PC-3 (cell line): ENCODE measurements at places on chromosomes 11 and 22. TPM values are rescaled to one million over a fixed set of nuclear protein-coding genes. Genes with fewer than 3 reads are reported as not detected.

The SYT7 gene
- total RNA-seq = 21.5 and 23.2 TPM in 2 replicates

GRCh38 chr11:6727971-6728760, 43.6 kb downstream of the OR2AG2 start:
- H3K4me1 ChIP-seq = no peaks in the 10 kb centered on the region
- H3K27ac ChIP-seq = no peak overlapping the region
- DNase-seq = no peak
- H3K36me3 ChIP-seq = no peaks in the 10 kb centered on the region

The GAS2 gene
- not detected in 2 replicates for total RNA-seq

The BARX2 gene
- total RNA-seq = 0.47 and 1.2 TPM in 2 replicates

- DNase-seq = no peak
- no peak overlapping the region for H3K27ac ChIP-seq
- no peaks in the 10 kb centered on the region for H3K27me3 ChIP-seq
These were observed 711 bp upstream of the PACSIN2 start for GRCh38 chr22:43015677-43016042.

- no peak overlapping the region for H3K4me3 ChIP-seq
- DNase-seq = peak; percentile 69
- no peaks in the 10 kb centered on the region for H3K27me3 ChIP-seq
These were observed 55.0 kb upstream of the DEPDC7 start for GRCh38 chr11:32960553-32961164.

DNA sequence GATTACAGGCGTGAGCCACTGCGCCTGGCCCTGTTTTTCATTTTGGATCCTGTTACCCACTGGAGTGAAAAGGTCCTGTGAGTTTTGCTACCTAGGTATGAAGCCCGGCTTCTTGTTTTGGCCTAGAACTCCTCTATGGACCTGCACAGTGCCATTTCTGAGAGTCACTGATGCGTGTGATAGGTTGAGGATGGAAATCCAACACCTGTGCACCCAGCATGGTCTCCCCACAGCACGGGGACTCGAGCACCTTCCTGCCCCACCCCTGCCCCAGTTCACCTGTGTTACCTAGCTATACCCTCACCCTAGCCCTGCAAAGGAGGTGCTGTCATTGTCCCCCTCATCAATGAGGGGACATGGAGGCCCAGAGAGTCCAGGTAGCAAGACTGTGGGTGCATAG, 5.1 kb downstream of the FBLN1 start:
- no peaks in the 10 kb centered on the region; the same call in 1 of the 2 replicates for H3K4me1 ChIP-seq
- H3K4me3 ChIP-seq = no peak overlapping the region
- H3K27ac ChIP-seq = no peak overlapping the region
- H3K36me3 ChIP-seq = no peaks in the 10 kb centered on the region
- H3K27me3 ChIP-seq = no peaks in the 10 kb centered on the region

GRCh38 chr22:19109198-19110063, 12.8 kb downstream of the DGCR2 start:
- H3K4me3 ChIP-seq = no peak overlapping the region
- no peaks in the 10 kb centered on the region for H3K27me3 ChIP-seq
- peaks cover 8% of the 10 kb centered on the region; the same call in 1 of the 2 replicates for H3K4me1 ChIP-seq

The HBD gene
- not detected in 2 replicates for total RNA-seq

DNA sequence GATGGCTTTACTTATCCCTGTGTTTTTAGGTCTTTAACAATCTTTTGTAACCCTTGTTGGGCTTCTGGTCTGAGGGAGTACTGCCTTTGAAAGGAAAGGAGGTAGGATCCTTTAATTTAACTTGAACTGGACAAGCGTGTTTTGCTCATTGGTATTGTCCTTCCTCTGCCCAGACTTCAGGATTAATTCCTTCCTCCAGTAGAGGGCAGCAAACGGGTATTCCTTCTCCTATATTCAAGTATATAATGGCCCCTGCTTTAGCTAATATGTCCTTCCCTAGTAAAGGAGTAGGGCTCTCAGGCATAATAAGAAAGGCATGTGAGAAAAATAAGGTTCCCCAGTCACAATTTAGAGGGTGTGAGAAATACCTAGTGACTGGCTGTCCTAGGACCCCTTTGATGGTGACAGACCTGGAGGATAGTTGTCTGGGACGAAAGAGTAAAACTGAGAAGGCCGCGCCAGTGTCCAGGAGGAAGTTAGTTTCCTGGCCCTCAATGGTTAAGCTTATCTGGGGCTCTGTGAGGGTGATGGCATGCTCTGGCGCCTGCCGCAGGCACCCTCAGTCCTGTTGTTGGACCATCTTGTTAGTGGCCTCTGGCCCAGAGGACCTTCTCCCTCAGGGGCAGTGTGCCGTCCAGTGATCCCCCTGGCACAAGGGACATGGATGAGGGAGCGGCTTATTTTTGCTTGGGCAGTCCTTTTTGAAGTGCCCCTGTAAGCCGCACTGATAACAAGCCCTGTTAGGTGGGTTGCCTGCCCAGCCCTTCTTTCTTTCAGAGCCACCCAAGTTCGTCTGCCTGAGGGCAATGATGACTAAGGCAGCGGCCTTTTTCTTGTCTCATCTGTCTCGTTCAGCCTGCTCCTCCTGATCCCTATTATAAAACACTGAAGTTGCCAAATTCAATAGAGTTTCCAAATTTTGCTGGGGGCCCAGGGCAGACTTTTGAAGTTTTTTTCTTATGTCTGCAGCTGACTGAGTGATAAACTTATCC, 51.8 kb downstream of the C11orf71 start:
- no peaks in the 10 kb centered on the region for H3K27me3 ChIP-seq
- no peaks in the 10 kb centered on the region; the same call in 1 of the 2 replicates for H3K36me3 ChIP-seq
- DNase-seq = peak; percentile 92
- no peak overlapping the region for H3K27ac ChIP-seq

The UFD1 gene
- total RNA-seq = 92.6 and 95.7 TPM in 2 replicates

- peaks cover 12% of the 10 kb centered on the region; the same call in 1 of the 2 replicates for H3K27me3 ChIP-seq
- no peaks in the 10 kb centered on the region for H3K4me1 ChIP-seq
- no peaks in the 10 kb centered on the region for H3K36me3 ChIP-seq
- no peak overlapping the region for H3K4me3 ChIP-seq
These were observed 491.9 kb downstream of the OPCML start for GRCh38 chr11:133040289-133040900.

GRCh38 chr11:11291041-11292015, 61.7 kb downstream of the CSNK2A3 start:
- no peaks in the 10 kb centered on the region for H3K36me3 ChIP-seq
- no peak for DNase-seq
- H3K27me3 ChIP-seq = no peaks in the 10 kb centered on the region

- H3K36me3 ChIP-seq = no peaks in the 10 kb centered on the region
- peaks cover 55% of the 10 kb centered on the region for H3K4me1 ChIP-seq
- DNase-seq = no peak
- no peak overlapping the region for H3K27ac ChIP-seq
- no peaks in the 10 kb centered on the region for H3K27me3 ChIP-seq
- no peak overlapping the region for H3K4me3 ChIP-seq
These were observed 9.8 kb downstream of the PACSIN2 start for GRCh38 chr22:43005106-43005505.

The ASCL2 gene
- total RNA-seq = 0.58 and 1.1 TPM in 2 replicates

The OR52A1 gene
- total RNA-seq = not detected in 2 replicates

The CDC45 gene
- total RNA-seq = 70.9 and 77.1 TPM in 2 replicates

The CELSR1 gene
- 14.2 and 19.3 TPM in 2 replicates for total RNA-seq

The LDHAL6A gene
- not detected in 2 replicates for total RNA-seq

DNA sequence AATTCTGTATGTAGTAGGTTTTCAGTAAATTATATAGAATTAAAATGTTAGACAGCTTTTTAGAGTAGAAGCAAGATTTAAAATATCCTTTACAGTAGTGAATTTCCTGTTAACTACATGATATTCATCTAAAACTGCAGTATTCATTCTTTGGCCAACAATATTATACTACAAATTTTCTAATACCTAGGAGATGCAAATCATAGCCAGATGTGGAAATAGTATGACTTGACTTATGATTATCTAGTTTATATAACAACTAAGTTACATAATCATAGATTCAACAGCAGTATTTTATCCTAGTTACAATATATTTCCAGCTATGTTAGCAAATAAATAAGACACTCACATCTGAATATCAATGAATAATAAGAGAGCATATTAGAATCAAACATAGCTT, 163.2 kb downstream of the MSANTD4 start:
- DNase-seq = no peak
- H3K36me3 ChIP-seq = no peaks in the 10 kb centered on the region
- no peaks in the 10 kb centered on the region for H3K4me1 ChIP-seq
- no peak overlapping the region for H3K27ac ChIP-seq
- H3K4me3 ChIP-seq = no peak overlapping the region

The KRTAP5-11 gene
- total RNA-seq = not detected in 2 replicates

The LUZP2 gene
- total RNA-seq = 0.11 and 0.46 TPM in 2 replicates

The F2 gene
- total RNA-seq = not detected in 2 replicates

GRCh38 chr11:78259777-78260487, 71.2 kb downstream of the USP35 start:
- H3K27me3 ChIP-seq = no peaks in the 10 kb centered on the region
- H3K36me3 ChIP-seq = no peaks in the 10 kb centered on the region
- no peak overlapping the region for H3K27ac ChIP-seq
- no peak overlapping the region for H3K4me3 ChIP-seq
- peaks cover 4% of the 10 kb centered on the region; the same call in 1 of the 2 replicates for H3K4me1 ChIP-seq

DNA sequence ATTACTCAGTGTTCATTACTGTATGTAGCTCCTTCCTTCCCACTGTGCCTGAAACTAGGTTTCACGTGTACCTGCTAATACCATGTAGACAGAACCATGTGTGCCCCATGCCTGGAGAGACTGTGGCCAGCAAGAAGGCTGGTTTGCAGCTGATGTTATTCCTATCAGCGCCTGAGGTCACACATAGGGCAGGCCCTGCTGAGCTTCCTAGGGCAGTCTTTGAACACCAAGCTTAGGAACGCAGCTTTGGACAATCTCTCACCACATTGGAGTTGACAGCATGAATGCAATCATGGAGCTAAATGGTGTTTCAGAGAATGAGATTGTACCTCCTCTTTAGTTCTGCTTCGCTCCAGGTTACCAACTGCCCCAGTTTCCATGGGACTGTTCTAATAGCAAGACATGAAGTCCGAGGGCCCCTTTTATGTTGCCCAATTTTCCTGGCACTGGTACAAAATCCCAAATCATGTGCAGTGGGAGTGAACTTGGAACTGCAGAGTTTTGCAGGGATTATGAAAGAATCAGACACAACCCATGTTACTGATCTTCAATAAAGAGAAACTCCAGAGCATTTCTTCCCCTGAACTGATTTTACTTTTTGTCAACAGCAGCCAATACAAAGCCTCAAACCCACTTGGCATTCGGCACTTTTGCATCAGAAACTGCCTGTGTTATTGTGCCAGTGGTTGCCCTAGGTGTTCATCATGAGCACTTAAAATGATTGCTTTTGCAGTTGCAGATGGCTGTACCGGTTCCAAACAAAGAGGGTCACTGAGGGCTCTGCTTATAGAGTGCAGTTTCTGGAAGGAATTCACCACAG, 154.2 kb upstream of the TTC12 start:
- H3K36me3 ChIP-seq = no peaks in the 10 kb centered on the region
- no peak overlapping the region for H3K4me3 ChIP-seq
- no peaks in the 10 kb centered on the region for H3K4me1 ChIP-seq
- no peak for DNase-seq
- H3K27me3 ChIP-seq = peaks cover 20% of the 10 kb centered on the region; the same call in 1 of the 2 replicates
- no peak overlapping the region for H3K27ac ChIP-seq

DNA sequence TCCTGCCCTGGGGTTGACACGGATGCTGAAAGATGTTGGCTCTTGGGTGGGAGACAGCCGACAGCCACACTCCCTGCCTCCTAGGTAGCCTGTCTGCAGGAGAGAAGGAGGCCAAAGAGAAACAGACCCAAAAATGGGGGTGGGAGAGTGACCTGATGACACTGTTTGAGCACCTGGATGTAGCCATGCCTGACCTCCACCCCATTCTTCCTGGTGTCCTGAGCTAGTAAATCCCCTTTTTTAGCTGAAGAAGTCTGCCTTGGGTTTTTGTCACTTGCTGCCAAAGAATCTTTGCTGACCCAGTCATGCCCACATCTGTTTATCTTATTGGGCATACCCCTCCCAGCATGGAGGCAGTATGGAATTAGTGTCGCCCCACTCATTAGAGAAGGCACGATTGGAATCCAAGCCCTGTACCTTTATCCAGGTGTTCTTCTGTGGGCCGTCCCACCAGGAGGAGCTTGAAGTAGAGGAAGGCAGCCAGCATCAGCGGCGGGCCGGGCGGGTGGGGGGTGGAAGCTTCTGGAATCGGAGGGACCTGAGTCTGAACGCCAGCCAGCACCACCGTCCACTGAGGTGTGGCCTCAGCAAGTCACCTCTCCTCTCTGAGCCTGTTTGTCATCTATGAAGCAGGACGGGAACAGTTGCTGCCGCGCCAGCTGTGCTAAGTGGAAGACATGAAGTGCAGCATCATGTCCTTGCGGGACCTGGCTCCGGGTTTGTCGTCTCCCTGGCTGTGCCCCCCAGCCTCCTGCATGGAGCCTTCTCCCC, 37.8 kb downstream of the IGHMBP2 start:
- H3K27ac ChIP-seq = no peak overlapping the region
- H3K4me3 ChIP-seq = no peak overlapping the region
- DNase-seq = no peak
- no peaks in the 10 kb centered on the region for H3K27me3 ChIP-seq

GRCh38 chr11:45651156-45651555, 14.3 kb downstream of the CHST1 start:
- no peaks in the 10 kb centered on the region for H3K4me1 ChIP-seq
- H3K36me3 ChIP-seq = no peaks in the 10 kb centered on the region
- DNase-seq = no peak
- H3K27me3 ChIP-seq = no peaks in the 10 kb centered on the region
- H3K4me3 ChIP-seq = no peak overlapping the region

DNA sequence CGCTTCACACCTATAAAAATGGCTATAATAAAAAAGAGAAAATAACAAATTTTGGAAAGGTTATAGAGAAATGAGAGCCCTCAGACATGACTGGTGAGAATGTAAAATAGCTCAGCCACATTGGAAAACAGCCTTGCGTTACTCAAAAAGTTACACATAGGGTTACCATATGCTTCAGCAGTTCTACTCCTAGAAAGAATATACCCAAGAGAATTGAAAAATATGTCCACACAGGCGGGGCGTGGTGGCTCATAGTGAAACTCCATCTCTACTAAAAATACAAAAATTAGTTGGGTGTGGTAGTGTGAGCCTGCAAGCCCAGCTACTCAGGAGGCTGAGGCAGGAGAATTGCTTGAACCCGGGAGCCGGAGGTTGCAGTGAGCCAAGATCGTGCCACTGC, 7.6 kb upstream of the JHY start:
- no peak for DNase-seq
- no peaks in the 10 kb centered on the region for H3K27me3 ChIP-seq
- no peak overlapping the region for H3K4me3 ChIP-seq
- 0 out of 2 replicates have a peak, but pooled peaks cover 4% of the 10 kb centered on the region for H3K4me1 ChIP-seq
- H3K27ac ChIP-seq = no peak overlapping the region
- H3K36me3 ChIP-seq = no peaks in the 10 kb centered on the region

DNA sequence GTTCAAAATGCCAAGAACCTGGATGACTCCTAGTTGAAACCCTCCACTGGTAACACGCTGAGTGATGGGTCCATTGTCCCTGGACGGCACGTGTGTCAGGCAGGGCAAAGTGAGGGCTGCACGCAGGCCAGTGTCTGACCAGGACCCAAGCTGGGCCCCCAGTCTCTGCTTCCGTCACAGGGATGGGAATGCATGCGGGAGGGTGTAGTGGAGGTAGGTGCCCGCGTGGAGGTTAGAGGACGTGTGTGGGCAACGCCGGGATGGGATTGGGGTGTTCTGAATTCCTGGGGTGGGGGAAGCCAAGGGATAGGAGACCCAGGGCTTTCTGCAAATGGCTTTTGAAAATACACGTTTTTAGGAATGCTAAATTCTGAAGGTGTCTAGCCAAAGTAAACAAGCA, 943.3 kb downstream of the BRD1 start:
- DNase-seq = no peak
- no peaks in the 10 kb centered on the region for H3K4me1 ChIP-seq
- no peaks in the 10 kb centered on the region for H3K27me3 ChIP-seq
- H3K36me3 ChIP-seq = no peaks in the 10 kb centered on the region
- H3K4me3 ChIP-seq = no peak overlapping the region

- DNase-seq = no peak
- no peak overlapping the region for H3K27ac ChIP-seq
- no peak overlapping the region for H3K4me3 ChIP-seq
- H3K36me3 ChIP-seq = no peaks in the 10 kb centered on the region
These were observed 41.8 kb downstream of the MMP20 start for GRCh38 chr11:102583141-102583873.

The KIRREL3 gene
- 0.44 TPM in 1 of 2 replicates, not detected in the other for total RNA-seq
